ENCODE measurements at places on chromosomes 13 and 19.

DNA sequence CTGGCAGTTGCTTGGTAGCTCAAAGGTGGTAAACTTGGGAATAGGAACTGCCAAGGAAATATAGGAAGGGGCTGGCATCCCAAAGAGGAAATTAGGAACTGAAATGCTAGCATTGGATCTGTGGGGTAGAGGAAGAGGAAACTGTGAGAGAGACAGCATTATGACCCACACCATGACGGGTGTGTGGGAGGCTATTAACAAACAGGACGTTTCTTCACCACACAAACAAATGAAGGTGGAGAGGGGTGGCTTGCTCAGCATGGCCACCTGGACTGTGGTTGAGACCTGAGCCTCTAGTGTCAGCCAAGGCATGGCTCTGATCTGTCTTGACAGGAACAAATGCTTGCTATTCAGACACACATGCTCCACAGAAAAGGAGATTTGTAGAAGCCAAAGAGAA, 178.2 kb downstream of the B3GLCT start:
- no peak for DNase-seq

- peak; percentile 66 for DNase-seq
Observed at GRCh38 chr13:20492641-20493040, 33.0 kb downstream of the CRYL1 start.

DNA sequence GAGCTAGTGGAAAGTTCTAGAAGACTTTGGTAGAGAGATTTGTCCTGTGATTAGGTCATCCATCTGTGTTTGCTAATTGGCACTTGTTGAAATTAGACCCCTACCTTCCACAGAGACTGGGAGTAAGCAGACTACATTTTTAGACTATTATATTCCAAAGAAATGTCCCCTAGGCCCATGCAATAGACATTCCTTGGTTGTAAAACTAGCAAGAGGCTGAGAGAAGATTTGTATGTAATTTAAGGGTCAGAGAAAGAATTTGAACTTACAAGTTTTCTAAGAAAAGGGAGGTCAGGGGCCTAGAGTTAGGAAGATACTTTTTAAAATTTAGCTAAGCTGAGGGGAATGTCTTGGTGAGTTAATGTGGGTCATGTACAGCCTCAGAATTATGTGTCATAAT, 470.7 kb upstream of the SLITRK1 start:
- no peak for DNase-seq

- no peak for DNase-seq
Observed at GRCh38 chr13:50236898-50237318, 221.7 kb downstream of the KCNRG start.

- DNase-seq, result no peak
Observed at GRCh38 chr13:97221046-97221445, 1.1 kb upstream of the MBNL2 start.

- DNase-seq, result no peak
Observed at GRCh38 chr19:522726-523125, 8.8 kb upstream of the CDC34 start.

GRCh38 chr13:50843257-50844083, at the start of gene DLEU7:
Gene DLEU7 (minus strand): TSS chr13:50843692. CDS start chr13:50843646, 46 bp downstream.
- DNase-seq, result no peak

- no peak for DNase-seq
Observed at GRCh38 chr13:95714142-95714832, 37.3 kb downstream of the DNAJC3 start.

- DNase-seq, result no peak
Observed at GRCh38 chr19:24166055-24166454, 79.1 kb downstream of the ZNF254 start.

DNA sequence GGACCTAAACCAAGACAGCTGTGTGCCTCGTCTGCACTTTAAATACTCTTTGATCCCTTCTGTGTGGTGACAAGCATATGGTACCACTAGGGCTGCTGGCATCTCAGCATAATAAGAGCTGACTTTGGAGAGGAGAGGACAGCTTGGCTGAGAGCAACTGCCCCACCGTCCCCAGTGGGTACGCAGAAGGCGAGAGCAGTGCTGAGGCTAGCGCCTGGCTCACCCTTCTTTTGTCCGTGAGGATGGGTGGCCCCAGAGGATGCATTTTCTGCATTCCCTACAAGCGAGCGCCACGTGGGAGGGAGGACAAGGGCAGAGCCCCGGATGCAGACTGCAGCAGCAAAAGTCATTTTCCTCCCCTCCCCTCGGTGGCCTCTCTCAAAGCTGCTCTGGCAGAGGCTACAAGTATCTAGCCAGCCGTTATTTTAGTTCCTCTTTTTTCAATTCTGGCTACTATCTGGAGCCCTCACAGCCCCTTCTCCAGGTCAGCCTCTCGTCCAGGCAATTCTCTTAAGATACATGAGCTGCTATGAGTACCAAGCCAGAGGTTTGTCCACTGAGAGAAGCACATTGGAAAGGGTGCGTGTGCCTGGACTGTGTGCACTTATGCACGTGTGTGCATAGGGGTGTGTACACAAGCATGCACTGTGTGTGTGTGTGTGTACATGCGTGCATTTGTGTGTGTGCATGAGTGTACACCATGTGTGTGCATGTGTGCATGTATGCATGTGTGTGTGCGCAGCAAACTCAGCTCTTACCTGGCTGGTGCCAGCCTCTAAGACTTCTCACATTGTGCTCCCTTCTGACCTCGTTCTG, 51.3 kb downstream of the RAB20 start:
- no peak for DNase-seq

DNA sequence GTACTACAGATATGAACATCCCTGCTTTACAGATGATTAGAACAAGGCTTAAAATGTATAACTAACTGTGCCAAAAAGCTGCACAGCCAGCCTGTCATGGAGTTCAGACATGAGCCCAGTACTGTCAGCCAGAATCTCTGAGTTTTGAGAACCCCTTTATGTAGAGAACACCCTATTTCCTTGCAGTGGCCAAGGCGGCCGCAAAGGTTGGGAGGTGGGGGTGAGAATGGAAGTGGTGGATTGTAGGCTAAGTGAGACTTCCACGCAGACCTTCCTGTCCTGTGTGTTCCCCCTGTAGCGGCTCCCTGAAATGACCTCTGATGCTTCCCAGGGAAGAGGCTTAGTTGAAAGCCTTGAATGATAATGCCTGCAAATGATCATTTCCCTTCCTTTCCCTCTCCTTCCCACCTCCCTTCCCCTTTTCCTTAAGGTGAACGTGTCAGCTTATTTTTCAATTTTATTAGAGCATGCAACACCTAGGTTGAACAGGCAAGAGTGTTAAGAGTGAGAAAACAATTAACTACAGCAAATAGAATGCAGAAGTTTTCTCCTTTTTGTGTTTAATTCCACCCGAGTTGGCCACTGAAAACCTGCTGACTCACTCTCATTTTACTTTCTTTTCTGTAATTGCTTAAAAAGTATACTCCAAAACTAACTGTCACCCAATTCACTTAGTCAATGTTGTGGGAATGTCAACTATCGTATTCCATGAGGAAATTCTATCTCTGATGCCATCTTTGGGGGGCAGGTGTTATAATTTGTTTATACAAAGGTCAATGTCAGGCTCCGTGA, 167.0 kb upstream of the EDNRB start:
- DNase-seq, result no peak

DNA sequence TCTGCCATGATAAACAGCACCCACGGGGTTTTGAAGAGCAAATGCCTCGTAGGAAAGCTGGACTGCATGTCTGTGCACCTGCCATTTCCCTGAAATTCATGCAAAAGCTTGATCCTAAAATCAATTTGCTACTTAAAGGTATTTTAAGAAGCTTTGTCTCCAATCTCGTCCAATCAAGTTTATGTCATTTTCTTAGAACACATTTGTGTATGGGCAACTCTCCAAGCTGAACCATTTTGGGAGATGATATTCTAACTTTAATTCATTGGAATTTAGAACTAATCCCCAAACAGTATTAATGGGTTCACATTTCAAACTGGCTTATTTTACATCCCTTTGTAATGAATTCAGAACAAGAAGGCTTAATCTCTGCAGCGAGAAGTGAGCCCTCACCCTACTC, 822 bp downstream of the ADPRHL1 start:
- no peak for DNase-seq

GRCh38 chr13:25118378-25118905, 22.5 kb downstream of the PABPC3 start:
- no peak for DNase-seq

GRCh38 chr19:15986701-15987100, 37.9 kb downstream of the OR10H4 start:
- DNase-seq, result no peak

GRCh38 chr19:835210-835810, 5.5 kb upstream of the PRTN3 start:
- no peak for DNase-seq

DNA sequence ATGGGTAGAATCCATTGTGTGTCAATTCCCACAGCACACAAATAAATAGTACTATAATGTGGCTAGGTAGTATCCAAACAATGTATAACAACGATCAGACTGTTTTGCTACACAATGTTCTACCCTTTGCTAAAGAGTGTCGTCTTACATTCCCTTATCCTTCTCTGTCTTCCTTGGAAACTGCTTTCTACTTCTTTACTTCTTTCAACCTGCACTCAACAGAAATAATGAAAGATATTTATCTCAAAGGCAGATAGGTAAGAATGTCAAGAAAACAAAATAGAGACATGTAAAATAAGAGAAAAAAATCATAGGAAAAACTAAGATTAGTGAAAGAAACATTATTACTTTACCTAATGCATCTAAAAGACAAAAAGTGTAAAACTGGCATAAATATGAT, 814.7 kb downstream of the PCDH9 start:
- no peak for DNase-seq

- DNase-seq, result no peak
Observed at GRCh38 chr13:21055016-21055415, 6.4 kb downstream of the LATS2 start.

- DNase-seq, result no peak
Observed at GRCh38 chr19:48247212-48247611, 8.5 kb downstream of the CARD8 start.

DNA sequence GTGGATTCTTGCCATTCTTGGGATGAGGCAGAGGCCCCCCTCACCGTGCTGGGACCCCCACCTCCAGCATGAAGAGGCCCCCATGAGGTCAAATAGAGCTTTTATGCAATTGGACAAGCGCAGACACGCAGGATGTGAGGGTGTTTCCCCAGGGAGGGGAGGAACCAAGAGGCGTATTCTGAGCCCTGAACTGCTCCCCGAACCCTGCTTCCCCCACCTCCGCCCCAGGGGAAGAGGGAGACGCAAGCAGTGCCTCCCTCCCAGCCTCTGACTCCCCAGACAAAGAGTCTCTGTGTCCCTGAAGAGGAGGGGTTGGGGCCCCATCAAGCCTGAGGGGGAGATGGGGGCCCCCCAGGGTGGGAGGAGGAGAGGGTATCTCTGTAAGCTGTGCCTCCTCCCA, 1.3 kb upstream of the RDH8 start:
- no peak for DNase-seq

- DNase-seq, result no peak
Observed at GRCh38 chr13:103282571-103283450, 216.6 kb upstream of the SLC10A2 start.

DNA sequence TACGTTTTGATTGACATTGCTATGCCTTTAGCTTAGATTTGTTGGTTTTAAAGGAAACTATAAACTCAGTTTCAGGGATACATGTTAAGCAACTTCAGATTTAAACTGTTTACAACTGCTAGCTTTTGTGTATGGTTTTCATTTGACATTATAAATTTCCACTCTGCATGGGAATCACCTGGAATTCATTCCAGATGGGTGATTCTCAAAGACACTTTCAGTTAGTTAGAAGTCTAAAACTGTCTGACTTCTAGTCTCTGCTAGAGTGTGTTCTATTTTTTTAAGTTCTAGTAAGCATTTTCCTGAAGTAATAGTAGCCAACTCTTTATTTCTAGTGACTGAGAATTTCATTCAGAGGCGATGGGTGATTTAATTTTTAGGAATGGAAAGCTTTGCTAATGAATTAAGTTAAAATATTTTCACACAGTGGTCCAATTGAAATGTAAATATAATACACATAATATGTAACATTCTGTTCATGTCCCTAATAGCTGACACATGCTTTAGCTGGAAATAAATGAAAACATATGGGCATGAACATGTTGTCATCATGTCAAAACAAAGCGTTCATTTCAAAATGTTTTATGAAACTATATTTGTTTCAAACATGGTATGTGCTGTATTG, 58.3 kb upstream of the CSNK1A1L start:
- DNase-seq, result no peak

- DNase-seq, result no peak
Observed at GRCh38 chr19:47693903-47694302, 19.3 kb upstream of the EHD2 start.

DNA sequence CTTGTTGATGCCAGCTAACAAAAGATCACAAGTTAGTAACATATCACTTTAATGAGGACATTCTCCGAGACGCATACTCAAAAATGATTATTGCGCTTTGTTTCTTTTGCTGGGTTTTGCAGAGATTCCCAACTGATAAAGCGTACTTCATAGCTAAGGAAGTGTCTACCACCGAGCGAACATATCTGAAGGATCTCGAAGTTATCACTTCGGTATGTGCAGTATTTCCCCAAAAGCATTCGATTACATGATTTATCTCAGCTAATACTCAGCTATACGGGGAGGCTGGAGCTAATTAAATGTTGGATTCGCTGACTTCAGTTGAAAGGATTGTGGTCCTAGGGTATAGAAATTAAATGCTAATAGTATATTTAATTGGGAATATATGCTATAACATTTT, 166.3 kb downstream of the STK24 start:
- DNase-seq, result no peak

GRCh38 chr19:10832939-10833296, 3.1 kb downstream of the TMED1 start:
- no peak for DNase-seq

DNA sequence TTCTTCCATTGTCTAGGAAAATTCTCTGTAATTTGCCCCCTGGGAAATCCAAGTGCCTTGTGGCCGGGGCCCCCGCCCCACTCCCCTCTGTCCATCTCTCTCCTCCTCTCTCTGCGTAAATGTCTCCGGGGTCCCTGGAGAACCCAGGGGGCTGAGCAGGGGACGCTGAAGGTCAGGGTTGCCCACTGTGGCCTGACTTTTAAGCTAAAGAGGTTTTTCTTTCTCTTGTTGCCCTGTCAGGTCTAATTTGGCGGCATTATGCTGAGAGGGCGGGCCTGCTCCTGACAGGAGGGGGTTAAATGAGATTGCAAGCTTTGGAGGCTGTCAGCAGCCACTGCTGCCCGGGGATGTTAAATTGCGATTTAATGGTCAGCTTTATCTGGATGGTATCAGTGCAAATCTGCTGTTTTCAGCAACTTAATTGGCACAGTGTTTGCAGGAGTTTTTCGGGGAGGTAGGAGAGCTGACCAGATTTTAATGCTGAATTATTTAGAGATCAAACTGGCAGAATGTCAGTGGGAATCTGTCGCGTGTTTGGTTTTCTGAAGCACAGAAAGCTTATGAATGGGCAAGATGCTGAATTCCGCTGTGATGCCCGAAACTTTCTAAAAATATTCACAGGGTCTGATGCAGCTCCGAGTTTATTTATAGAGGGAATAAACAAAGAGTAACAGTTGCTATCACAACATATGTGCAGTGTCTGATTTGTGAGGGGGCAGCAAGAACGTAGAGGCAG, 93.2 kb upstream of the SOX1 start:
- no peak for DNase-seq

GRCh38 chr19:577439-578392, 5.3 kb downstream of the BSG start:
- DNase-seq, result no peak

GRCh38 chr13:34352958-34353357, 535.0 kb downstream of the RFC3 start:
- DNase-seq, result no peak

- DNase-seq, result no peak
Observed at GRCh38 chr19:11735375-11735774, 3.4 kb downstream of the ZNF823 start.
